ENCODE measurements at places on chromosomes 12 and 14.
A peak's percentile ranks its signal among the peaks of the same experiment; 100 is the strongest.

GRCh38 chr12:42325326-42325652 lies 605 bp downstream of the ZCRB1 start:
- DNase-seq, result no peak

DNA sequence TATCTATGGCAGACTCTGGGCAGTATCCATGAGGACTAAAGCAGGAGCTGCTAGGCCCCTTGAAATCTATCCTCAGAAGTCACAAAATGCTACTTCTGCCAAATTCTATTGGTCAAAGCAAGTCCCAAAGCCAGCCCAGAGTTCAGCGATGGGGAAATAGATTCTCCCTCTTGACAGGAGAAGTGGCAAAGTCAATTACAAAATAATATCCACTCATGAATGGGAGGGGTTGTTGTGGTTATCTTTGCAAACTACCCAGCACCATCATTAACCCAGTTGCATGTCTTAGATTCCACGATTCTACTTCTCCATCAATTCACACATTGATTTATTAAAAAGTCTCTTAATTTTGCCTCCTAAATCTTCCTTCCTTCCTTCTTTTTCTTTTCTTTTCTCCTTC lies 30.7 kb upstream of the STXBP6 start:
- DNase-seq, result no peak

GRCh38 chr12:21950649-21951048 lies 9.4 kb upstream of the ABCC9 start:
- DNase-seq, result no peak

- no peak for DNase-seq
Observed at GRCh38 chr12:75236206-75236605, 26.6 kb upstream of the KCNC2 start.

DNA sequence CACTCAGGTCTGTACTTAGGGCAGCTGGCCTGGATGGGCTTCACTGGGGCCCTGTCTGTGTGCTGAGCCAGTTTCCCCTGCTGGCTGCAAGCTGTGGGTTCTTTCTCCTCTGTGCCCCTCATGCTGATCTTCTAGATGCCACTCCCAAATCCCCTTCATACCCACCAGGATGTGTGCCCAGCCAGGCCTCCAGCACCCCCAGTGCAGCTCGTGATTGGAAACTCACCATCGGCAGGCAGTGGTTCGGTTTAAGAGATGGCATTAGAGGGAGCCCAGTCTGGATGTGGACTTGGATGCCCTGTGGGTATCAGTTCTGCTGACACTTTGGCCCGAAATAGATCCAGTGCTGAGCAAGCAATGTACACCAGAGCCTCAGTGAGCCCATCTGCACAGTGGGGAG lies 5.9 kb downstream of the TCL1B start:
- no peak for DNase-seq

DNA sequence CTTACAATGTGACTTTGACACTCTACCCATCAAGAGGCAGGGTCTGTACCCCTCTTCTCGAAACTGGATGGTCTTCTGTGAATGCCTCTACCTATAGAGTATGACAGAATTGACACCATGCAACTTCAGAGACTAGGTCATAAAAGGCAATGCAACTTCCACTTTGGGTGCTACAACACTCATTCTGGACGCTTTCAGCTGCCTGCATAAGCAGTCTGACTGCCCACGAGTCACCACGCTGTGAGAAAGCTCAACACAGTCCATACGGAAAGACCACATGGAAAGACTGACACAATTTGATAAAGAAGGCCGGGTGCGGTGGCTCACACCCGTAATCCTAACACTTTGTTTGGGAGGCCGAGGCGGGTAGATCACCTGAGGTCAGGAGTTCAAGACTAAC lies 14.9 kb downstream of the SLC7A7 start:
- DNase-seq, result no peak

GRCh38 chr12:91702843-91703425 lies 442.7 kb downstream of the BTG1 start:
- DNase-seq, result no peak

DNA sequence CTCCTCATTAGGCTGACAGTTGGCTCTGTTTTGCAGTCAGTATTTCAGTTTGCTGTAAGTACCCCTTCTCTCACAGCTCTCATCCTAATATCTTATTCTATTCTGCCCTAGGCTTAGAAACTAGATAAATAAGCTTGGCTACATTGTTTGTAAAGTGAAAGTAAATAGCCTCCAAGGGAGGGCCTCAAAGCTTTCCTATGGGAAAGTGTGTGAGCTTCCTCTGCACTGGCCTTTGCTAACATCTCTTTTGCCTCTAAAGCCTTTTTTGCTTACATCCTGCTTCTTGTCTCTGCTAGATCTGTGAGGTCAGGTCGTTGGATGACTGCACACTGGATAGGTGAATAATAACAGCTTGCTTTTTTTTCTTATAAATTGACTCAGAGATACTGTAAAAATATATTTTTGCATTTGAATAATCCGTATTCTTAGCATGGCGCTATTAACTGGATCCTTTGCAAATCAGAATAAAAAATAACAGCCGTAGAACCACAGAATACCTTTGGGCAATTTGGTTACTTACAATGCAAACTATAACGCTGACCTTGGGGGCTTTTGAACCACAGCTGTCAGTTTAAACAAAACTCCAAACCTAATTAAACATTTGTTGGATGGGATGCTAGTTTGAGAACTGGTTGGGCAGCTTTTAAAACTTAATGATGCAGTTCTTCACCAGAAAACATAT lies 55.1 kb downstream of the TTC6 start:
- DNase-seq, result peak; percentile 46

DNA sequence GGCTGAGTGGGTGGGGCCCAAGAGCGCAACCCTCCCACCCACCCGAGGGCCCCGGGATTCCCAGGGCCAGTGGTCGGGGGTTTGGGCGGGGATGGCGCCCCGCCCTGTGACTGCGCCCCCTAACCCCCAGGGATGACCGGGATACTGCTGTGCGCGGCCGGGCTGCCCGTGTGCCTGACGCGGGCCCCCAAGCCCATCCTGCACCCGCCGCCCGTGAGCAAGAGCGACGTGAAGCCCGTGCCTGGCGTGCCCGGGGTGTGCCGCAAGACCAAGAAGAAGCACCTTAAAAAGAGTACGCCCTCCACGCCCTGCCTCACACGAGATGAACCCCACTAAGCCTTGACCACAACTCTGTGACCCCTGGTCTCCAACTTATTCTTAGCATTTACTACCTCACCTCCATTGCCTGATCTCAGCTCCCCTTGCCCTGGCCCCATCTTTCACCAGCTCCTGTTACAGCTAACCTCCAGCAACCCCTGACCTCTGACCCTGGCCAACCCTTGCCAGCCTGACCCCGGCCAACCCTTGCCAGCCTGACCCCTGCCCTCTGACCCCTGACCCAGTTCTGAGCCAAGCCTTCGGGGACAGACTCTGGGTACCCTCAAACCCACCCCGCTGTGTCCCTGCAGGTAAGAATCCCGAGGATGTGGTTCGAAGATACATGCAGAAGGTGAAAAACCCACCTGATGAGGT lies 37.0 kb downstream of the DTX1 start:
- DNase-seq, result no peak

- DNase-seq, result no peak
Observed at GRCh38 chr12:43676183-43676813, 82.3 kb downstream of the PUS7L start.

- no peak for DNase-seq
Observed at GRCh38 chr12:108629824-108630476, 3.7 kb downstream of the SELPLG start.

- no peak for DNase-seq
Observed at GRCh38 chr12:118256352-118256751, 116.4 kb downstream of the TAOK3 start.

DNA sequence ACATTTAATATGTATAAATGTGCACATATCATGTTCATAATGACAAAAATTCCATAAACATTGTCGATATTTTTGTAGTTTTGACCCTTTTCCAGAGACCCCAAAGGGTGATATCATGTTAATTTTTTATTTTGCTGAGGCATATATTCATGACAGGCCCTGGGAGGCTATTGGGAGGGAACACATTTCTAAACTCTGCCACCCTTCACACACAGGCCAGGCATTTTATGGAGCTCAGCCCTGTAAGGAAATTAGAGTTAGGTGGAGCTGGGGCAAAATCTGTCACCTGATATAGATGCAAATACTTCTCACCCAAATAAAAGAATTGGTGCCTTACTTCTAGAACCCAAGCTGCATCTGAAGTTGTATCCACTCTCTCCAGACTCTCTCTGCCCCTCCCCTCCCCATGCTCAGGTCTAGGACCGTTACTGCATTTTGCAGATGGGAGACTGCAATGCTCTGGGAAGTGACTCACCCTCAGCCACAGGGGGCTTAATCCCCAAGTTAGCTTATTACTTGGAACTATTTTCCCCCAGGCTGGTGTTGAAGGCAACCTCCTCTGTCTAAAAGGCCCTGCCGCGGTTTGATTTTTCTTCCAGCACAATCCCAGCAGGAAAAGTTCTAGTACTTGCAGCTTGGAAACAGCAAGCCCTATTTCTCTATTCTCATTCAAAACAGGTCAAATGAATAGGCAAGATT lies 238.9 kb downstream of the EMP1 start:
- no peak for DNase-seq

GRCh38 chr14:88775532-88775931 lies 17.2 kb downstream of the EML5 start:
- DNase-seq, result no peak

DNA sequence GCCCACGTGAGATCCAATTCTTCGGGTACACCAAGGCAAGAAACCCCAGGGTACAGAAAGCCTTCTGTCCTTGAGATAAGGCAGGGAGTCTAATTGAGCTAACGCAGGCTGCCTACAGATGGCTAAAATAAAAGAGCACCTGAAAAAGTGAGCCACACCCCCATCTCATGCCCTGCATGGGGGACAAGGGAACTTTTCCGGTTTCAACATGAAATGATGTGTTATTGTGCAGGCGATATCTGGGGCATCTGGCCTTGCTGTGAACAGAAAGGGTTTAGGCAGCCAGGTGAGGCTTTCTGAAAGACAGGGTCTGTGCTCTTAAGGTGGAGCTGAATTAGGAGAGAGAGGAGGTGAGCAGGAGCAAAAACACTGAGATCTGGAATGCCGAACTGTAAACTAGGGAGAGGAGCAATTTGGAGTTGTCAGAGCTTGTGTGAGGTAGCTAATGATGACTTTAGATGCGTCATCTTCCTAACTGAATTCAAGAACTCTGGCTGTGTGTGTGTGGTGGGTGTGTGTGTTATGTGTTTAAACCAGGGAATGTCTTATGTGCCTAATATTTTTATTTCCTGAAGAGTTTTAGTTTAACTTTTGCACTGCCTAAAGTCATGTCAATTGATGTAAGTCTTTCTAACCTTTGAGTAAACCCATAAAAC lies 20.1 kb upstream of the LDHB start:
- no peak for DNase-seq

- DNase-seq, result no peak
Observed at GRCh38 chr12:41055875-41056577, 132.1 kb upstream of the PDZRN4 start.

DNA sequence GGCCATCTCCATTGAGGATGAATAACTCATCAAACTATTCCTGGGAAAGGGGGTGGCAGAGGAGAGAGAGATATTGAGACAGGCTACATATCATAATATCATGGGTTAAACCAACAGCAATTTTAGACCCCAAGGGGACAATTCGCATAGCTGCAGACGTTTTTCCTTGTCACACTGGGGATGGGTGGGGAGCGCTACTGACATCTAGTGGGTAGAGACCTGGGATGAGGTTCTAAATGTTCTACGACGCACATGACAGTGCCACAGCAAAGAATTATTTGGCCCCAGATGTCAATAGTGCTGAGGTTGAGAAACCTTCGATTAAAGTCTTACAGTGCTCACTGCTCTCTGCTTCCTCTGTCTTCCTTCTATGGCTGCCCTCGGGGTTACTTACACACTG lies 425.6 kb downstream of the NRXN3 start:
- peak; percentile 67 for DNase-seq

DNA sequence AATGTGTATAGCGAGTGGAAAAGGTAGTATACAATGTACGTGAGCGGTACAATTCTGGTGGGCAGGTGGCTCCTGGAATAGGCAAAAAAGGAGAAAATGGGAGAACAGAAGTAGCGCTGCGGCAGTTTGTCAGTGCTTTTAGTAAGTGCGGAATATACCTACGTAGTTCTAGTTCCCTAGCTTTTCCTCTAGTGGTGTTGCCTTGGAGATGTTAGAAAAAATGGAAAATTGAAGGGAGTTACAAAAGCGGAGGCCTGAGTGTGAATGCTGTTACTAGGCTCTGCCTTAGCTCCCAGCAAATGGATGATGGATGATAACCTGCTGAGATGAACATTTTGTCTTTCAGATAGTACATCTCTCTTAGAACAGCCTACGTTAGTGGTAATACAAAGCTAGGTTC lies 1.1 kb downstream of the TTC8 start:
- DNase-seq, result no peak

DNA sequence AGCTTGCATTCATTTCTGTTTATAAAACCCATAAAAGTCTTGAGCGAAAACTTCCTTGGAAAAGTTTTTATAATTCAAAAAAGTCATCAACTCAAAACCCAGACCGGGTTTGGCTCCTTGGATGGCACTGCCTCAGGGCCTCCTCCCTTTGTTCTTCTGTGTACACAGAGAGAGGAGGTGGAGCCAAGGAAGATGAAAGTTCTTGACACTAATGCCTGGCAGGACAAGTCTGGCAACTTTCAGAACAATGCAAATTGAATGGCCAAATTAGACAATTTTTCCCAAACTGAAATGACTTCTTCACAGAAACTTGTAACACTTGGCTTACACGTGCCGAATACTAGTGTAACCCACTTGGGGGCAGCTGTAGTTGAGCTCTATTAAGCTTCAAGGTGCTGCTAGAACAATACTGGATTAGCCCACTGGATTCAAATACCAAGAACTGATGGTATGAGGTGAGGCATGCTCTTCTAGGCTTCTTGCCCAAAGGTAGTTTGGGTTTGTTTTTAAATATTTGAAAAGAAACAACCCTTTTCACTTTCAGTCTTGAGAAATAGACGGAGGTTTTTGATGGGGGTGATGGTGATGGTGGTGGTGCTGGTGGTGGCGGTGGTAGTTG lies 86.6 kb upstream of the FRMD6 start:
- no peak for DNase-seq

DNA sequence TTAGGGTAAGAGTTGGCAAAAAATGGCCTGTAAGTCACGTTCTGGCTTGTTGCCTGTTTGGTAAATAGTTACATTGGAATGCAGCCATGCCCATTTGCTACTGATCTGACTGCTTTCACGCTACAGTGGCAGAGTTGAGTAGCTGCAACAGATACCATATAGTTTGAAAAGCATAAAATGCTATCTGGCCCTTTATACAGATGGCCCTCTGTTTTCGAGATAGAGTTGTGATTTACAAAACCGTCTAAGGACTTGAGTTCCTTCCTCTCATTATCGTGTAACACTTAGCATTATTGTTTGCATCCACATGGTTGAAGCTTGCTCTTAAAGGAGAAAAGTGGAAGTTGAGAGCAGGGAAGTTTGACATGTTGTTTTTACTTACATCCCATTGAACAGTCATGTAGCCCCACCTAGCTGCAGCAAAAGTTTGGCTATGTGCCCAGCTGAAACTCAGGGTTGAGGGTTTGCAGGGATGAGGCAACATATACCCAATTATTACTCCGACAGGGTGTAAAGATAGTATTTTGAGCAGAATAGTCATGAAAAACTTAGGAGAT lies 11.3 kb upstream of the SCFD1 start:
- peak; percentile 70 for DNase-seq

DNA sequence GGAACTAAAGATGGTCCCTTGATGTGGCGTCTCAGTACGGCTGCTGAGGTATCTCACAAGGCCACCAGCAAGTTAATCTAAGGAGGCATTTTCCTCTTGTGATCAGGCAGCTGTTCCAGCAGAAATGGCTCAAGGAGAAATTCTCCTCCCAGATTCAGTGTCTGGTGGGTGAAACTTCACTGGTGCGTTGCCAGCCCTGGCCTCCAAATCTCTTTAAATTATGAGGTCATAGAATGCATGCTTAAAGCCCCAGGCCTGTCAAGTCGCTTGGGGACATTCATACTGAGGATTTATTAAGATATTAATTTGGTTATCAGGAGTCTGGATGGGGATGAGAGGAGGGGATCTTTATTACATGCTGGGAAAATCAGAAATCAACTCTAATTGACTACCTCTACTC lies 72.9 kb downstream of the PPP2R5C start:
- no peak for DNase-seq

All from NCI-H1417 (cell line).